ENCODE measurements at places on chromosomes 4 and X.

- peak; percentile 87 for DNase-seq
Measured at GRCh38 chr4:110193822-110194761, 4.3 kb downstream of the ELOVL6 start.

DNA sequence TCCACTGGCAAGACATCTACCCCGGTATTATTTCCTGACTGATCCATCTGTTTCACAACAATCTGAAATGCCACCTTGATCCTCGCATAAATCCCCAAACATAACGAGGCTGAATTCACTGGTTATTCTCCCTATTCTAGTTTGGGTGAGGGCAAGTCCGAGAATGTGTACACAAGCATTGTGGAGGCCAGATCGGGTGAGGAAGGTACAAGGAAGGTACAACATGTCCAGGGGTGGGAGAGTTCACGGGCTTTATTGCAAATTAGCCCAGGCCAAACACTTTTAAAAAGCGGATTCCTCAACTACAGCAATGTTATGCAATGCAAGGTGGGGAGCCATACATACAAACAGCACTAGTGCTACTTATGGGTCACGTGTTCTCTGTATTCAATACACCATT lies 82.0 kb upstream of the STS start:
- no peak for DNase-seq

GRCh38 chr4:141635736-141636081 lies 674 bp upstream of the IL15 start:
- peak; percentile 9 for DNase-seq

GRCh38 chr4:5773271-5773555 lies 62.2 kb downstream of the EVC start:
- DNase-seq: no peak

DNA sequence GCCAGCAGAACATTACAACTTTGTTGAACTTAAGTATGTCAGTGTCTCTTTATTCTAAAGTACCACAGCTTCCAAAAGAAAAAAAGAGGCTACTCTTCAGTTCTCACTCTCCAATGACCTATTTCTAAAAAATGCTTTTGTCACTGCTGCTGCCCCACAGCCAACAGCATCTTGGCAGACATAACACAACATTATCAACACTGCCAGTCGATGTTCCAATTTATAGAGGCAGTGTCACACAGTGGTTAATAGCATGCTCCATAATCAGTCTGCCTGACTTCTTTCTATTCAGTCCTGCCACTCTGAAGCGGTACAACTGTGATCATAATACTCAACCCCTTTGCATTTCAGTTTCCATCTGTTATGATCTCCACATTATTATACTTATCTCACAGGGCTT lies 69.2 kb downstream of the PLS3 start:
- no peak for DNase-seq

DNA sequence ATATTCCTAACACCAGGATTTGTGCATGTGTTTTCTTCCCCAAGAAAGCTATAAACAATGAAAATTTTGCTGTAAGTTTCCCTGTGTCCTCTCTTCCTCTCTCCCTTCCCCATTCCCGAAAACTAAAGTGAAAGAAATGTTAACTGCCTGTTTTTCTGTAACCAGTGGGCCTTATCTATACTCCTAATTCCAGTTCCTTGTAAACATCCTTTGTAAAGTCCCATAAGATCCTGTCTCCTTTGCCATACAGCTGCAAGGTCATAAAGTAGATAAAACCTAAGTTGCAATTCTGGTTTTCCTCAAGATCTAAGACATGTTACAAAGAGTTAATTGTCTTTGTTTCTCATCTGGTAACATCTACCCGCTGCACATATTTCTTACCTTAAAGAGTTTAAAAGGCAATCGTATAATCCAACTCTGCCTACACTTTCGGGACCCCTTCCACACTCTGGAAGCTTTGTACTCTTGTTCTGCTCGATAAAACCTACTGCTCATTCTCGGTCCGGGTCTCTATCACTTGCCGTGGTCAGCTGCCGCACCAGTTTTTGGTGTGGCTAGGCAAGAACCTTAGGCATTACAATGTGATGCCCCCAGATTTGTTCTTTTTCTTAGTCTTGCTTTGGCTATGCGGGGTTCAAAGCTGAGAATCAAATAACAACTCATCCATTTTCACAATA lies 20.5 kb downstream of the UGT2B7 start:
- no peak for DNase-seq

DNA sequence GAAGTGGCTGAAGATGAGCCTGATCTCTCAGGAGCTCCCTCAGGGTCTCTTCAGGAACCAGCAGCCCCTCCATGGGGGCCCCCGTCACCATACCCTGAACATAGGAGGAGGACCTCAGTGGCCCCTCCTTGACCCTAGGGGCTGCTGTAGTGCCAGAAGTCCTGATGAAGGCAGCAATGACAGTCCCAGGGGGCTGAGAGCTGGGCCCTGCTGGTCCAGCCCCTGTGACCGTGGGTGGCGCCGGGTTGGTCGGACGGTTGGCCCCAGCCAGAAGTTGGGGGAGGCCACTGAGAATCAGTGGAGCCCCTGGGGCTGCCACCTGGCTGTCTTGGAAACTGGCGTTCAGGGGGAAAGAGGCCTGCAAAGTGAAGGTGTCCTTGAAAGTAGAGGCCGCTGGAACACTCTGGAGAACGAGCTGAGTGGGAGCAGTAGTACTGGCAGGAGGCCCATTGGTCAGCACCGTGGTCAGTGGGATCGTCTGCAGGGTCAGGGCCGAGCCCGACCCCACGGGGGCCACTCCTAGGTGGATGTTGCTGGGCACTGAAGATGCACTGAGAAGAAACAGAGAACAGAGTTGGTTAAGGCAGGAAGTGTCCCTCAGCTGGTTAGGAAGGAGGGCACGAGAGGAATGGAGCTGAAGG lies 43.2 kb downstream of the ELF4 start:
- DNase-seq: no peak

GRCh38 chrX:57451426-57452020 lies 140.3 kb upstream of the ZXDB start:
- no peak for DNase-seq

DNA sequence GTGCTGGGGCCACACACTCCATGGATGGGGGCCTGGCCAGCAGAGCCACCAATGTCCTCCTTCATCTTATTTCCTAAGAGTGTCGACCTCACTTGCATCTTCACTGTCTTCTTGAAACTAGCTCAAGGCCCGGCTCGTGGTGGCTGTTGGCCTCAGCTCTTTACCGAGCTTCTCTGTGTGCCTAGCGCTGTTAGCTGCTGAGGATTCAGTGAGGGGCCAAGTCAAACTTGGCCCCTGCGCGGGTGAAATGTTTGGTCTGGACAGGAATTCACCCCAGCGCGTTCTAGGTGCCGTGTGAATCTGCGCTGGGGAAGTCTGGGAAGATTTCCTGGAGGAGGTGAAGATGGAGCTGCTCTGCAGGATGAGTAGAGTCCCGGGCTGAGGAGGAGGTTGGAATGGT lies 8.5 kb downstream of the SORCS2 start:
- DNase-seq: no peak

All from CD4-positive, alpha-beta T cell treated with Interleukin-4 for 4 hours (primary cell).